ENCODE measurements at places on chromosomes 6 and 20.
A peak's percentile ranks its signal among the peaks of the same experiment; 100 is the strongest.

- peak; percentile 18 for DNase-seq
Measured at GRCh38 chr6:153058291-153058690, 55.8 kb upstream of the MTRF1L start.

DNA sequence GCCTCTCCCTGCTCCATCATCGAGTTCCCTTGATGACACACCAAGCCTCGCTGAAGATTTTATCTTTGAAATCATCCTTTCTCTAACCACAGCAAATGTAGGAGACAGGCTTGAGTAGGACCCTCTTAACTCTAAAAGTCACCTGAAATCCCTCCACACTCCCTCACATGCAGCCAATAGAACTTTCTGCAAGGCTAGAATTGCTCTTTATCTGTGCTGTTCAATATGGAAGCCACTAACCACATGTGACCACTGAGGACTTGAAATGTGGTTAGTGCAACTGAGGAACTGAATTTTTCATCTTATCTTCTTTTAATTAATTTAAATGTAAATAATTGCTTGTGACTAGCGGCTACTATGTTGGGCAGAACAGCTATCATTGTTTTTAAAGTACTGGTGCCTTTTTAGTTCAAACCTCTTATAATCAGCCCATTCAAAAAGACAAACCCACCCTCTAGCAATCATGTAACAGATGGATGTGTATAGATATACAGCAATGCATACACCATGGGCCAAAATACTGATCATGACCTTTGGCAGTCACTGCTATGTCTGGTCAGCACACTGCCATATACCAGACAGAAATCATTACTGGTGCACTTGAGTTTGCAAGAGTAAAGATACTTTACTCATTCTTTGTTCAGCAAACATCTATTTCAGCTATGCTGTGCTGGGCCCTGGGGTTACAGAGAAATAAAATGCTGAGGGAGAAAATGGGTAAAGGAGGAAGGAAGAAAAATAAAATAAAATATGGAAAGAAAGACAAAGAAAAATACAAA, 50.0 kb downstream of the GFOD1 start:
- no peak for DNase-seq

- no peak for DNase-seq
Measured at GRCh38 chr6:11616200-11616611, 78.7 kb downstream of the TMEM170B start.

DNA sequence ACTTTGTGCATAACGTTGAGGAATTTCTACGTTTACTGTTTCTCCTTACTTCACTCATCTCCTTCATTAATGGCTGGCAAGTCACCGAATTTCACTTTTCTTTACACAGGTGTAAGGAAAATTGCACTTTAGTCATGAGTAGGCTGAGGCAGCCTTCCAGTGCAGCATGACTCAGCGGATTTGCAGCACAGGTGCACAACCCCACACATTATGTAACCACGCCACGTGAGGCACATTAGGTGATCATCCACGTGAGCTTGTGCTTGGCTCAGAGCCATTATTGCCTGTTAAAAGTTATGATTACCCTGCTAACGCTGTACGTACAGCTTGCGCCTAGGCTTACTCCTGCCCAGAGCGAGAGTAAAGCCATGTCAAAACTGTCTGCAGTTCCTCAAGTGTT, 158.8 kb downstream of the NKAIN2 start:
- DNase-seq: peak; percentile 94

DNA sequence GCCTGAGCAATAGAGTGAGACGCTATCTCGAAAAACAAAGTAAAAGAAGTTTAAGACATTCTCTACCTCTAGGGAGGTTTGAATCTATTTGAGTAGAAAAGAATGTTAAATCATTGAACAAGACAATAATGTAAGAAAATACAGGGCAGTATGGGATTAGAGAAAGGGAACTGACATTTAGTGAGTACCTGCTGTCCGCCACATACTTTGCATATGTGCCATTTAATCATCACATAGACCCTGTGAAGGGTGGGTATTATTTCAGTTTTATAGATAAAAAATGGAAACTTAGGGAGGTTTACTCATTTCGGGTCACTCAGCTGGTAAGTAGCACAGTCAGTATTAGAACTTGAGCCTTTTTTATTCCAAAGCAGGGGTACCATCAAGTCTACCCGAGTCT, 31.4 kb downstream of the STK4 start:
- no peak for DNase-seq

- peak; percentile 38 for DNase-seq
Measured at GRCh38 chr6:137271245-137272183, 52.3 kb upstream of the IFNGR1 start.

DNA sequence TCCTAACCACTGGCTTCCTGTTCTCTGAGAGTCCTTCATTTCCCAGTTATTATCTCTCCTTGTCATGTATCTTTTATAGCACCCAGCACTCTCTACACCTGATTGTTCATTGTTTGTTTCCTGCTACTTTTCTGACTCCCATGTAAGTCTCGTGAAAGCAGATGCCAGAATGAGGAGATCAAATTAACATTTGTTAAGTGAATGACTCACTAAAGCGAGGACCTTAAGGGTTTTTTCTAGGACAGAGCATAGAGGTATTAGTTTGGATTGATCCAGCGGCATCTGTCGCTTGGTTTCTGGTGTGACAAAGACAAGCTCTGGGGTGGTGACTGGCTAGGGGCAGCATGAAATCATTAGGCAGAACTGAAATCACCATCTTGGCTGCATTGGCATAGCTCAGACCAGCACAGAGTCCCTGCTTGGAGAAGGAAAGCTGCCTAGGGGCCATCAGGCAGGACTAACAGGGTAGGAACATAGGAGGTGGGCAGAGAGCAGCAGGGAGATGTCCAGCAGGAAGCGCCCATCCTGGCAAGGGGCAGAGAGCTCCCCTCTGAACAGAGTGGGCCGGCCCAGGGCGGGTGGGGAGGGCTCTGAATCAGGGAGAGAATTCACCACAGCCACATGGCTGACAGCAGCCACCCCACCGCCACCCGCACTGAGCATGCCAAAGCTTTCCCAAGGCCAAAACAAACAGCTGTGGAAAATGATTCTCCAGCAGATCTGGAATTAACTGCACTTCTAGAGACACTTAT, 97.1 kb upstream of the CEP85L start:
- peak; percentile 83 for DNase-seq

- no peak for DNase-seq
Measured at GRCh38 chr6:20746024-20746423, 211.8 kb downstream of the CDKAL1 start.

GRCh38 chr20:5844063-5844681, 94.0 kb downstream of the SHLD1 start:
- DNase-seq: peak; percentile 97

- DNase-seq: no peak
Measured at GRCh38 chr6:30845183-30845582, 39.1 kb upstream of the DDR1 start.

GRCh38 chr6:45514454-45515230, 136.9 kb upstream of the SUPT3H start:
- no peak for DNase-seq

DNA sequence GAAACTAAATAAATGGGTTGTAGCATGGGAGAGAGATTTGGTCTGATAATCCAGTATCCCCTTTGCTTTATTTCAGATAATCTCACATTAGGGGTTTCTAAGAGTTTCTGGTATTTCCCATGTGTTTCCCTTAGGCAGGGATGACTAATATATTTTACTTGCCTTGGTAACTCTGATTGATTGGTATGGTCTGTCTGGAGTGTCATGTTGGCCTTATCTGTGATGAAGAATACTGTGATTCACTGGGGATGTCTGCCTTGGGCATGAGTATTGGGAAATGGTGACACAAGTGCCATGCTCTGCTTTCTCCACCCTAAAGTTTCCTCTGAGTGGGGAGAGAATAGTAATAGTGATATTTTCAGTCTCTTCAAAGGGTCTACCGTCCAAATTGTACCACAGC, 10.1 kb downstream of the SLC22A2 start:
- DNase-seq: no peak

- DNase-seq: peak; percentile 4
Measured at GRCh38 chr6:77440206-77440976, 22.9 kb downstream of the HTR1B start.

DNA sequence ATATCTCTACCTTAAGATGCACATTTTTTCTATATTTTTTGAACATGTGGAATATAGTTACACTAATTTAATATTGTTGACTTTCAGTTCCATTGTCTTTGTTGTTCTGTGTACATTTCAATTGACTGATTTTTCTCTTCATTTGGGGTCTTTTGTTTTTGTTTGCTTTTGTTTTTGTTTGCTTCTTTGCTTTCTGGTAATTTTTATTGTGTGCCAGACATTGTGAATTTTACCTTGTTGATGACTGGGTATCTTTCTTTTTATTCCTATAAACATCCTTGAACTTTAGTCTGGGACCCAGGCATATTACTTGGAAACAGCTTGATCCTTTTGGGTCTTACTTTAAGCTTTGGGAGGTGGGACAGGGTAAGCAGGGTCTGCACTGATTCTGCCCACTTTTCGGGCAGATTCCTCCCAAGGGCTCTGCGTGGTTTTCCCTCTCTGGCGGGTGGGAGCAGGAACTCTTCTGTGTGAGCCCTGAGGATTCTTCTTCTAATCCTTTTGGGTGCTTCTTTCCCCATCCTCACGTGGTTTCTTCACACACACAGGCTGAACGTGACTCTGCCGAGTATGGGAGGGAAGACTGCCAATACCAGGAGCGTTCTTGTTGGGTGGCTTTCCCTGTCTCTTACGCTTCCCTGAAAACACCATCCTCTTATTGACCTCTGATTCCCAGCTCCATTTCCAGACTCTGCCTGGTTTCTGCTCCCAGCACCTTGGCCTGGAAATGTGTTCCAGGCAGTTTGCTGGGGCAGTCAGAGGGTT, 200.5 kb downstream of the ARID1B start:
- DNase-seq: no peak

GRCh38 chr6:18990059-18990978, 603.2 kb downstream of the RNF144B start:
- DNase-seq: peak; percentile 88

DNA sequence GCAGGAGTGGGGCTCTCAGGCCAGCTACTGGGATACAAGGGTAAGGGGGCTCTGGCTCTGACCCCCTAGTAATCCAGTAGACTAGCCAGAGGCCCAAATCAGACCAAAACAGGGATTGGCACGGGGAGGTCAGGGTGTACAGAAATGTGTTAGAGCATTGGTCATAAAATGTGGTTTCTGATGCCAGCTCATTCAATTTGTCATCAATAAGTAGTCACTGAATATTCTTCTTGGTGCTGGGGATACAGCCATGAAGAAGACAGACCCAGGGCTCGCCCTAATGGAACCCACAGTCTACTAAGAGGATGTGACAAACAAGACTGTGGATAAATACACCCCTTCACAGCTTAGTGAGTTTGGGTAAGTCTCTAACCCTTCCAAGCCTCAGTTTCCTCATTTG, 11.1 kb downstream of the MAP1LC3A start:
- DNase-seq: no peak

- no peak for DNase-seq
Measured at GRCh38 chr6:80363501-80364122, 257.1 kb downstream of the BCKDHB start.

GRCh38 chr6:7108196-7108963, 619 bp downstream of the RREB1 start:
- DNase-seq: peak; percentile 39

- no peak for DNase-seq
Measured at GRCh38 chr20:45037050-45037449, 63.9 kb downstream of the KCNS1 start.

DNA sequence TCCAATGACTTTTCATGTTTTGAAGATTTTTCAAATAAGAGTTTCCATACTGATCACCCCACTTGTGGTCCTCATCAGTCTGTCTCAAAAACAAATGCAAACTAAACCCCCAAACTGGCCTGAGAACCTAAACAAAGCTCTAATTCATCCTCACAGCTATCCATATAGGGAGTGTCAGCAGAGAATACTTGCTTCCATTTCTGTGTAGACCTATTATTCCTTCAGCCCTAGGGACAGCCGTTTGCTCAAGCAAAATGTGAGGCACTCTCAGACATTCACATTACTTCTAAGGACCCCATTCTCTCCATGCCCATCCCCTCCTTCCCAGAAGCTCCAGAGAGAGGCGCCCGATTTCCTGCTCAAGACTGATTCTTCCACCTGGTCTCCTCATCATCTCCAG, 24.6 kb downstream of the DNAAF9 start:
- DNase-seq: no peak

GRCh38 chr6:148898376-148899014, 151.7 kb downstream of the UST start:
- DNase-seq: no peak

- DNase-seq: no peak
Measured at GRCh38 chr20:5077761-5078387, 41.9 kb downstream of the PCNA start.

GRCh38 chr6:7776509-7776908, 50.6 kb downstream of the BMP6 start:
- DNase-seq: no peak

- peak; percentile 19 for DNase-seq
Measured at GRCh38 chr6:41463062-41463930, 82.9 kb upstream of the FOXP4 start.

GRCh38 chr6:48757661-48758060, 646.7 kb upstream of the PTCHD4 start:
- DNase-seq: no peak
